ENCODE measurements at places on chromosomes 7 and 10.

- no peak for DNase-seq
Observed at GRCh38 chr7:15795393-15795792, 108.9 kb upstream of the MEOX2 start.

DNA sequence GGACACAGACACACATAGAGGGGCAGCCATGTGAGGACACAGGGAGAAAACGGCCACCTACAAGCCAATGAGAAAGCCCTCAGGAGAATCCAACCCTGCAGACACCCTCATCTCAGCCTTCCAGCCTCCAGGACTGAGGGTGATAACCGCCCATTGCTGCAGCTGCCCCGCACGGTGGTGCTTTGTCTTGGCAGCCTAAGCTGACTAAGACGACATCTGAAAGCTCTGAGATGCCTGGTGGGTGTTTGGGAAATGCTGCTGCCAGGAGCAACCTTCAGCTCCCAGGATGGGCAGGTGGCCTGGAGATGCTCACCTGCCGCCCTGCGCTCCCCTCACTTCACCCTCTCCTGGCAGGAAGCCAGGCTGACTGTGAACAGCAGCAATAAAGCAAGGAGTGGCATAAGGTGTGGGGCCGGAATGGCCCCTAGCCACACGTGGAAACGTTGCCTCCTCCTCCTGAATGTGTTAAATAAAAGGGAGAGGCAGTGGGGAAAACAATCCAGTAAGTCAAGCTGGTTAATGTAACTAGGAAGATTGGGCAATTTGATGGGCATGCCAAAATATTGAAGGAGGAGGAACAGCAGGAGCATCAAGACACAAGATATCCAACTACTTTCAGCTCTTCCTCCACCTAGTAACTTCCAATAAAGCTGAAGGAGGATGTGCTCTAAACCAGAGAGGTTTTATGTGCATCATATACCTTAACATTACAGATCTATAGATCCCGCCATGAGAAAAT, 121.5 kb downstream of the TNS3 start:
- no peak for DNase-seq

- DNase-seq = no peak
Observed at GRCh38 chr10:104577163-104577562, 63.9 kb upstream of the SORCS3 start.

GRCh38 chr10:50063100-50063499, 4.7 kb upstream of the WASHC2A start:
- DNase-seq = no peak

- no peak for DNase-seq
Observed at GRCh38 chr10:11378835-11379234, 232.6 kb downstream of the USP6NL start.

DNA sequence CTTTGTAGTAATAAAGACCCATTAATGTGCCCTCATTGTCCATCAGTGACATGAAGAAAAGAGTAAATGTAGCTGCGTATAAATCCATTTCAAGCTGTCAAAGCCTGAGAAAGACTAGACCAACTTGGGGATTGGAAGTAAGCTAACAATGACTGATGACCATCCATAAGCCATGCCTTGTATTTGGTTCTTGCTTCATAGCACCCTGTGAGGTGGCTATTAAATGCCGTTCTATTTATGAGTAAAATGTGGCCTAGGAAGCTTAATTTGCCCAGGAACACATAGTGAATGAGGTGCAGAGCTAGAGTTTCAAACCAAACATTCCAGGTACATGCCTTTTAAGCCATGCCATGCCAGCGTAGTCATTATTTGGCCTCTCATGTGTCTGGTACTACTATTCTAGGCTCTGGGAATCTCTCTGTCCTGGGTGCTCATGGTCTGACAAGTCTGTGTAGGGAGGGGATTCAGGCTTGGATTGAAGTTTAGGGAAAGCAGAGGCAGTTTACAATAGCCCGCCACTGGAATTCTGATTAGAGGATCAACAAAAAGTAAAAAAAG, 92.1 kb downstream of the ZNF277 start:
- no peak for DNase-seq

DNA sequence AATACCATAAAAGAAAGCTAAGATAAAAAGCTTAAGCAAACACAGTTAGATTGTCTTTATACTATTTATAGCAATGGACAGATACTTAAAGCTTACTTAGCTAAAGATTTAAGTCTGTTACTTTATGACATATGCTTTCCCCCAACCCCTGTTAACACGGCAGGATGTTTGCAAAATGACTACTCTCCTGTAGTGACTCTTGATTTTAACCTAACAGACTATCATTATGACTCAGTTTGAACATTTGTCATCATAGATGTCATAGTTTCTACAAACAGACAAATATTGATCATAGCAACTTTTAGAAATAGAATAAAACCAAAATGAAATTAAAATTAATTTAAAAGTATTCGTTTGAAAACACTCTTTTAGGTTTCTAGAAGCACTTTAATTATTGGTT, 7.8 kb upstream of the COMMD3 start:
- DNase-seq = no peak

DNA sequence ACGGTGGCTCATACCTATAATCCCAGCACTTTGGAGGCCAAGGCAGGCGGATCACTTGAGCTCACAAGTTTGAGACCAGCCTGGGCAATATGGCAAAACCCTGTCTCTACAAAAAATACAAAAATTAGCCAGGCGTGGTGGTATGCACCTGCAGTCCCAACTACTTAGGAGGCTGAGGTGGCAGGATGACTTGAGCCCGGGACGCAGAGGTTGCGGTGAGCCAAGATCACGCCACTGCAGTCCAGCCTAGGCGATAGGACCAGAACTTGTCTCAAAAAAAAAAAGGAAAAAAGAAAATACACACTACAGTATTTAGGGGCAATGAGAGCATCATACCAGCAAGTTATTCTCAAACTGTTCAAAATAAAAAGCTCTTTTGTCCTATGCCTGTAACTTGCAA, 59.5 kb downstream of the ABI1 start:
- no peak for DNase-seq

GRCh38 chr10:32790483-32790882, 167.5 kb downstream of the ITGB1 start:
- no peak for DNase-seq

DNA sequence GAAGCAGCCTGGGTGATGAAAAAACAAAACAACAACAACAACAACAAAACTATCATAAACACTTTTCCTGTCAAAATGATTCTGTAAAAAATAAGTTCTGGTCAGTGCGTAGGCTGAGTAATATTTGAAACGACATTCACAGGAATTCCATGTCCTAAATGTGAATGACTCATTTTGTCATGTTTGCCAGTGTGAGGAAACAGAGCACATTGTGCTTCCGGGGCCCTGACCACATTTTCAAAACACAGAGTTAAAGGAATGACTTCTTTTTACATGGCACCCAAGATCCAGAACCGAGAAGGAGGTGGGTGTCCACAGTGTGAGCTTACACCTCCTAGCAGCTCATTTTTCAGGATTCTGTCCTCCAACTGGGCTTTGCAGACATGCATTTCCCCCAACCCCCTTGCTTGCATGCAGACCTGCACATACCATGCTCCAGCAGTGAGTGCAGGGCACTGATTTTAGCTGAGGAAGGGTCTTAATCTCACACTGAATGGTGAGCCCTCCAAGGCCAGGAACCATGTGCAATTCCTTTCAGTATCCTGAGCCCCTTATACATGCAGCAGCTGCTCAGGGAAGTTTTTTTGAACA, 3.0 kb downstream of the CLRN3 start:
- peak; percentile 79 for DNase-seq

GRCh38 chr7:45609180-45609579, 35.0 kb downstream of the ADCY1 start:
- no peak for DNase-seq

DNA sequence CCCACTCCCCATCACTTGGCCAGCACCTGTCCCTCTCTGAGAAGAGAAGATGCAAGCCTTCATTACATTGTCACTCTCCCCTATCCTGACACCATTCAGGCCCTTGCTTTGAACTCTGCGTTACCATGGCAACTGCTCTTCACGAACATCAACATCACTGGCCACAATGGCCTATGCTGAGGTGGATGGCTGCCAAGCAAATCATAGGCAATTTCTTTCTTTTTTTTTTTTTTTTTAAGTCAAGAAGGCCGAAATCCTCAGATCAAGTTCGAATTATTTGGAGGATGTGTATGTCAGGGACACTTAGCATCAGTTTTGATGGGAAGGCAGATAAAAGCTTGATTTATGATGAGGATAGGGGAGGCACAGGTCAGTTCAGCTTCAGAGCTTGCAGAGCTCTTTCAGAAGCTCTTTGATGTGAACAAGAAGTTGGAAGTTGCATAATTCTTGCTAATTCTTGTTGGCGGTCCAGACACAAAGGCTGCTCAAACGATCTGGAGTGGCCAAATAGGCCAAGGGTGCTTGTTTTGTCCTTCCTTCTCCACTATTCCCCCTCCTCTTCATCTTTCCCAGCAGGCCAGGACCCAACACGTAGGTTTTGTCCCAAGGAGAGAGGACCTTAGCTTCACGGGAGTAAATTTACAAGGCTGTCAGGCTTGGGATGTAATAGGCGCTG, 179.9 kb upstream of the NPVF start:
- no peak for DNase-seq

GRCh38 chr7:55193245-55193644, 171.9 kb upstream of the LANCL2 start:
- no peak for DNase-seq

DNA sequence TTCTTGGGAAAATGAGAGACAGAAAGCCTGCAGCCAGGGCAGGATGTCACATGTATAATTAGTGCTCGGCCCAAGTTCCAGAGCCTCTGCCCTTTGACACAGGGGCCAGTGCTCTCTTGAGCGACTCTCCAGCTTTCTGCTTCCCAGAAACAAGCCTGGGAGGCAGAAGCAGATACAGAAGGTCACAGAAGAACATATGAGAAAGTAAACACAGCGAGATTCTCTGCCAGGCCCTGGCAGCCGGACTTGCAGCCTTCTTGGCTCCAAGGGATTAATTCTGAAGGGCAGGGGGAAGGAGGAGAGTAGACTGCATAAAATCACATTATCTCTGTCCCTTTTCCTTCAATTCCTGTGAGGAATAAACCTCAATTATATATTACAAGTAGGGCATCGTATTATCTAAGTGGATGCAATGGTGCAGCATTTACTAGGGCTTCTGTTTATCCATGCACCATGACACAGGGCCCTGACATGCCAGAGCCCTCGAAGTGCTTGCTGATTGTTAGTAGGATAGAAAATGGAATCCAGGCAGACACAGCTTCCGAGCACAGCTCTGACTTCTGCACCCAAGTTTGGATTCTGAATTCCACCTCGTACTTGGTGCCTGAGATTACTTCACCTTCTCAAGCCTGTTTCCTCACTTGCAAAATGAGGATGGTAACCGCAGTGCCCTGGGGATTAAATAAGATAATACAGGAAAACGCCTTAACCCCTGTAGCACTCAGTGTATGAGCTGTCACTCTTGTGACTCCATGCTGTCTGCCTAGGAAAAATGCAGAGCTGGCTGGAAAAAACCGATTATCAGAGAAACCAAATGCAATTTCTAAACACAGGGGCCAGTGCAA, 536.5 kb downstream of the TNS3 start:
- DNase-seq = peak; percentile 82

GRCh38 chr10:101781984-101782810, 1.0 kb downstream of the NPM3 start:
- no peak for DNase-seq

GRCh38 chr10:132458586-132459300, 61.7 kb downstream of the PWWP2B start:
- DNase-seq = peak; percentile 17

All from fibroblast of villous mesenchyme (primary cell).